ENCODE measurements at places on chromosomes 16 and 17.
A peak's percentile ranks its signal among the peaks of the same experiment; 100 is the strongest.

DNA sequence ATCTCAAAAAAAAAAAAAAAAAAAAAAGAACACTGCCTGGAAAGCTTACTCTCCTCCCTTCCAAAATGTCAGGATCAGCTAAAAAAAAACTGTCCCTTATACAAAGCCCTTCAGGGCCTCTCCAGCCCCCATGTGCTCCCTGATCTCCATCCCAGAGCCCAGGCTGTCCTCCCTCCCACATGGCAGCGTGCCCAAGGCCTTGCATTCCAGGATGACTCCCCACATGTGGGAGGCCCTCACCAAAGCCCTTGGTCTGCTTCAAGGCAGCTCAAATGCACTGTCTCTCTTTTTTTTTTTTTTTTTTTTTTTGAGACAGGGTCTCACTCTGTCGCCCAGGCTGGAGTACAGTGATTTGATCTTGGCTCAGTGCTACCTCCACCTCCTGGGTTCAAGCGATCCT is 2.3 kb downstream of the FDXR start:
- DNase-seq, result no peak

GRCh38 chr17:77233127-77233526 is 92.4 kb downstream of the SEC14L1 start:
- DNase-seq, result no peak

DNA sequence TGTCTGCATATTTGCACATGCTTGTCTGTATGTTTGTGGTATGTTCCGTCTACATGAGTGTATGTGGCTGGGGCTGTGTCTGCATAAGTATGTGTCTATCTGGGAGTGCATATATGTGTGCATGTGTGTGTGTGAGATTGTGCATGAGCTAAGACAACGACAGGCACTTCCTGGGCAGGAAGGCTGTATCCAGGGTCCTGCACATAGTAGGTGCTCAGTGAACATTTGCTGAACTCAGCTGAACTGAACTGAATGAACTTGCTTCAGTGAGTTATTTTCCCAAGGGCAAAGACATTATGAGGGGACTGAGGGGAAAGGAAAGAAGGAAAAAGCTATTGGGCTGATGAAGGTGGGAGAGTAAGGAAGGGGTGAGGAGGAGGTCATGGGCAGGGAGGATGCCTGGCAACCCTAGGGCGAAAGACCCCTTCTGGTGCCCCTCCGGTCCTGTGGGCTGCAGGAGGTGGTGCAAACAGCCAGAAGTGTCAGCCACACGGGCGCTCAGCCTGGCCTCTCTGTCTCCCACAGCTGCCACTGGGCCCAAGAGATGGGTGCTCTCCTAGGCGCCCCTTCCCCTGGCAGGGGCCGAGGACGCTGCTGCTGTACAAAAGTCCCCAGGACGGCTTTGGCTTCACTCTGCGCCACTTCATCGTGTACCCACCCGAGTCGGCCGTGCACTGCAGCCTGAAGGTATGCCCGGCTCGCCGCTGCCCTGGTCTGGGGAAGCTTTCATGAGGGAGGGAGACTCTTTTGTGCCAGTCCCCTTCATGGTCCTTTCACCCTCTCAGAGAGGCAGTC is 29.5 kb downstream of the ARHGAP23 start:
- no peak for DNase-seq

- DNase-seq, result no peak
Observed at GRCh38 chr16:46701615-46702014, 12.2 kb downstream of the ORC6 start.

DNA sequence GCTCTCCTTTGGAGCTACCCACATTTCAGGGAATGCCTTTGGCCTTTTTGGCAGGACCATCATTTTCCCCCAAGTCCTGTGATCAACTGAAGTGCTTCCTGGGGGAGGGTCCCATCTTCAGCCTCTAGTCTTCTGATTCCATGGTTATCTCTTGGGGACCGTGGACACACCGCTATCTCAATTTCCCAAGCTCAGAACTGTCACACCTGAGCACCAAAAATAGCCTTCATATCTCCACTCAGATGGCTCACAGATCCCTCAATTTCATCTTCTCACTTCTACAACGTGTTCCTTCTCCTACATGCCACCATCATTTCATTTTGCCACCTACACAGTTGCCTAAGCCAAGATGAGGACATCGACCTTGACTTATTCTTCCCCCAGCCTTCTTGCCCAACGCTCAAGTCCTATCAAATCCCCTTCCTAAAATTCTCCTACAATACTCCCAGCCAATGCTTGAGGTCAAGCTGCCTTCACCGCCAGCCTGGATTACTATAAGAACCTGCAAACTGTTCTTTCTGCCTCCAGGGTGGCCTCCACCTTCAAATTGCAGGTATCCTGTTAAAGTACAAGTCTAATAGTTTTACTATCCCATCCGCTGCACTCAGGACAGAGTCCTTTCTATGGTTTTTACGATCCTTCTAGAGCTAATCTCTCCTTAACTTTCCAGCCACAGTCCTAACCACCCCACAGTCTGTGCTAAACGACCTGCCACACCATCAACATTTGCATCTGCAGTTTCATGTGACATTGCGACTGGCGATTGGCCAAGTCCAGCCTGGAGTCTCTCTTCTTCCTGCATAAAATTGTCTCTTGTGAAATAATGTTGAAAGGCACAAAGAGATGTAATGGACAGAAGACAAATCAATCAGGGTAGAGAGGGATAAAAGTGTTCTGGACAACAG is 6.2 kb downstream of the ATP6V0D1 start:
- DNase-seq, result no peak

GRCh38 chr17:20059728-20060188 is 50.6 kb downstream of the SPECC1 start:
- DNase-seq, result no peak

GRCh38 chr16:89159066-89159849 is 12.3 kb upstream of the CDH15 start:
- no peak for DNase-seq

GRCh38 chr17:58170622-58171021 is 3.8 kb downstream of the OR4D2 start:
- no peak for DNase-seq

DNA sequence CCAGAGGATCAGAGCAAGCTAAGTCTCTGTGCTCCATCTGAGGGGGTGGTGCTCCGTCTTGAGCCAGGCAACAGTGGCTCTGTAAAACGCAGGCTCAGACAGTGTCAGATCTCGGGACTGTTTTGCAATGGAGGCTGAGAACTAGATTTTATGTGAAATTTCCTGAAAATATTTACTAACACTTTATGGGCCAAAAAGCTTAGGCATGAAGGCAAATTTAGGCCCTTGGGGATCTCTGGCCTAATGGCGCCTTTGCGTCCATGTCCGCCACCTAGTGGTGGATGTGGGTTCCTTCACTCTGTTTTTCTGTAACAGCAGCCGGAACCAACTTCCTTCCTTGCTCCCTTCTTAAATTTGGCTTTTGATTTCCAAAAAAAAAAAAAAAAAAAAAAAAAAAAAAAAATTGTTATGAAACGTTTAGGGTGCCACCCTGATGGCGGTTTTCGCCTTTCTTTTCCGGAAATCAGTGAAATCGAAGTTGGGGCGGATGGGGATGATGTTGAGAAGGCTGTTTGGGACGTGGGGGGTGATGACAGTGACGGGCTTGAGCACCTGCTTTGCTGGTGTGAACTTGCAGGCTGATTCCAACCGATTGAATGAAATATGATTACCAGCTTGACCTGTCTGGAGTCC is 14.0 kb upstream of the ELAC2 start:
- DNase-seq, result peak; percentile 35

- no peak for DNase-seq
Observed at GRCh38 chr16:3904875-3905274, 24.4 kb upstream of the CREBBP start.

DNA sequence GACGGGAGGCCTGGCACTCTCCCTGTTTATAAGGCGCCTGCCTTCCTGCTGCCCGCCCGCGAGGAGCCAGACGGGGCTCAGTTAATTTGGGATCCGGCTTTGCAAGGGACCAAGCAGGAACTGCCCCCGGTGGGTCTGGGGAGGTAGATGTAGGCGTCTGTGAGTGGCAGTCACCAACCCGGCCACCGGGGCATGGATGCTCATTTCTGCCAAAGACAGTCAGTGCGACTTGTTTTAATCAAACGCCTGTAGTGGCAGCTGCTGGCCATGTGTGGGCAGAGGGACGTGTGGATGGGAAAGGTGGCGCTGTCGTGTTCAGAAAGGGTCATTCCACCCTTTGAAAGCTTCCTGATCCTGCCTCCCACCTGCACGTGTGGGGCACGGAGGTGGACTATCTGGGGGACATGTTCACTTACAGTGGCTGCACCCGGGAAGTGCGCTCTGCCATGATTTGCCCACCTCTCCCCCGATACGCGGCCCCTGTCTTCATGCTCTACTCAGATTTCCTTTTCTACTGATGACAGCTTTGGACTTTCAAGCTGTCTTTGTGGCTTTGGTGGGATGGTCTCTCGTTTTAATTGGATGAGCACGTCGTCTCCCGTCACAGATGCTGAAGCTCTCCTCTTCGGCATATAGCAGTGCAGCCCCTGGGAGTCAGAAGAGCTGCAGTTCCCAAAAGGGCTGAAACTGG is 60.3 kb upstream of the CIBAR2 start:
- DNase-seq, result no peak

GRCh38 chr17:19260958-19261357 is 23.8 kb downstream of the EPN2 start:
- no peak for DNase-seq

GRCh38 chr17:11999696-12000095 is 2.4 kb upstream of the ZNF18 start:
- no peak for DNase-seq

DNA sequence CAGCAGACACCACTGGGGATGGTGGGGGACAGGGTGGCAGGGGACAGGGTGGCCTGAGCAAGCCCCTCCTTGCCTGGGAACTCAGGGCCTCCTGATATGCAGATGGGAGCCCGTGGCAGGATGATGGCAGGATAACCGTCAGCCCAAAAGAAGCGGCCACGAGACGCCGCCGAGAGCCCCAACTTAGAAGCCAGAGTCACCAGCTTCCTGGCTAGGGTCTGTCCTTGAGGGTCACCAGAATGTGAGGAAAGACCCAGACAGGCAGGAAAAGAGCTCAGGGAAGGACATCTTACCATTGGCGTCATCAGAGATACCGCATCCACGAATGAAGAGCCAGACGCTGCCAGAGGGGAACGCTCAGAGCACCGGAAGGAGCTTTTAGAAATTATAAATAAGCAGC is 19.4 kb downstream of the RAB40C start:
- DNase-seq, result no peak

- no peak for DNase-seq
Observed at GRCh38 chr16:63702981-63703590, 1418.8 kb downstream of the CDH11 start.

DNA sequence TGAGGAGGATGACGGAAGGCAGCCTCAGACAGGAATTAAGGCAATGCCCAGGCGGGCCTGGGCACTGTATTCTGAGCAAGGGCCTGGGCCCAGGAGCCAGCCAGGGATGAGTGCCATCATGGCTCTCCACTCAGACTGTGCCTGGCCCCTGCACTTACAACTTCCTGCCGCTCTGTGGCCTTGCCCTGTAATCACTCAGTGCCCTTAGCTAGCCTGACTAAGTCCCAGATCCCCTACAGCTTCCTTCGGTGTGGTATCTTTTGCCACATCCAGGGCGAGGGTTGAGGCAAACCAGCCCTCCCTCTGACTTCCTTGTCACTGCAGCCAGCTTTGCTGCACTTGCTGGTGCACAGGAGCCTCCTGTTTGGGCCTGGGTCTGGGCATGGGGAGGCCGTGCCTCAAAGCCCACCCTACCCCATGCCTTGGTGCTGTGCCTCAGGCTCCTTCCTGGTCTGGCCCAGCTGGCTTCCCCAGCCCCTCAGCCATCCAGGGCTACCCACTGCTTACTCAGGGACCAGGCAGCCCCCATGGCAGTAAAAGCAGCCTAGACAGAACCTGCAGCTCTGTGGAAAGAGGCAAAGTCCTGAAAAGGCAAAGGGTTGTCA is 9.3 kb downstream of the SLC46A1 start:
- DNase-seq, result no peak

- no peak for DNase-seq
Observed at GRCh38 chr17:64016231-64016784, 4.1 kb downstream of the ICAM2 start.

GRCh38 chr17:43548689-43549379 is 2.7 kb upstream of the ETV4 start:
- no peak for DNase-seq

GRCh38 chr16:49674351-49674851 is 181.5 kb downstream of the ZNF423 start:
- no peak for DNase-seq

GRCh38 chr17:4276514-4276913 is 12.7 kb upstream of the ANKFY1 start:
- DNase-seq, result no peak

GRCh38 chr17:3890878-3891219 is 2.0 kb downstream of the CAMKK1 start:
- no peak for DNase-seq

DNA sequence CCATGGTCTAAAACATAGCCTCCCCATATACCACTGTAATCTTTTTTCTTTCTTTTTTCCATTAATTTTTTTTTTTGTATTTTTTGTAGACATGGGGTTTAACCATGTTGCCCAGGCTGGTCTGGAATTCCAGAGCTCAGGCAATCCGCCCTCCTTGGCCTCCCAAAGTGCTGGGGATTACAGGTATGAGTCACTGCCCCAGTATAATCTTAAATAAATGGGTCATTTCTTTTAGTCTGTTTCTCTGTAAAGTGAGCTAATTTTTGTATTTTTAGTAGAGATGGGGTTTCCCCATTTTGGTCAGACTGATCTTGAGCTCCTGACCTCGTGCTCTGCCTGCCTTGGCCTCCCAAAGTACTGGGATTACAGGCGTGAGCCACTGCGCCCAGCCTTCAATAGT is 5.7 kb upstream of the NME1 start:
- DNase-seq, result no peak

GRCh38 chr17:78789663-78790181 is 7.6 kb upstream of the CYTH1 start:
- DNase-seq, result no peak

DNA sequence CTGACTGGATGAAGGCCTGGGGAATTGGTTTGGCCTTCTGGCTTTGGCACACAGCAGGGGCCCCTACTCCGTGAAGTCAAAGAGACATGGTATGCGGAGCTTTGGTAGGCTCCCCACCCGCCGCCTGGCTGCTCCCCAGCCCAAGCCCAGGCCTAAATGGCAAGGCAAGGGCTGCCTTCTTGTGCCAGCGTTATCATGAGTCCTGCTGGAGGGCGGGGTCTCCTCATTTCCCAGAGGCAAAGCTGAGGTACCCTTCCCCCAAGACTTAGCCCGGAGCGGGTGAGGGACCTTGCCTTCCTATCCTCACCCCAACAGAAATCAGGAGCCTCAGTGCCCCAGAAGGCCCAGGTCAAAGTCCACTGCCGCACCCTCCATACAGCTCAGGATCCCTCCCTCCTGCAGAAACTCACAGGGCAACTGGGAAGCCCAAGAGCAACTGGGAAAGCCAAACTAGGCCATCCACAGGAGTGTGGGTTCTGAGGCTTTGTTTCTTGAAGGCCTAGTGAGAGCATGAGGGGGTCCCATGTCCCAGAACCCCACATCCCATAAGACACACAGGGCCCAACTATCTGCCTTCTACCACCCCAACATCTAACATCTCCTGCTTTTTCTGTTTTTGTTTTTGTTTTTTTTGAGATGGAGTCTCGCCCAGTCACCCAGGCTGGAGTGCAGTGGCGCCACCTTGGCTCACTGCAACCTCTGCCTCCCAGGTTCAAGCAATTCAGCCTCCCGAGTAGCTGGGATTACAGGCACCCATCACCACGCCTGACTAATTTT is 9.3 kb downstream of the PGAP3 start:
- DNase-seq, result no peak
